ENCODE measurements at places on chromosomes 7 and 10. TPM values are rescaled to one million over a fixed set of nuclear protein-coding genes. Genes with fewer than 3 reads are reported as not detected.
A peak's percentile ranks its signal among the peaks of the same experiment; 100 is the strongest.

The PPP1R9A gene
- 27.6 TPM for total RNA-seq

- H3K4me3 ChIP-seq: no peak overlapping the region
- no peaks in the 10 kb centered on the region for H3K27me3 ChIP-seq
- peak; percentile 26 for DNase-seq
- H3K36me3 ChIP-seq: no peaks in the 10 kb centered on the region
Measured at GRCh38 chr10:22825841-22826240, 102.0 kb upstream of the ARMC3 start.

DNA sequence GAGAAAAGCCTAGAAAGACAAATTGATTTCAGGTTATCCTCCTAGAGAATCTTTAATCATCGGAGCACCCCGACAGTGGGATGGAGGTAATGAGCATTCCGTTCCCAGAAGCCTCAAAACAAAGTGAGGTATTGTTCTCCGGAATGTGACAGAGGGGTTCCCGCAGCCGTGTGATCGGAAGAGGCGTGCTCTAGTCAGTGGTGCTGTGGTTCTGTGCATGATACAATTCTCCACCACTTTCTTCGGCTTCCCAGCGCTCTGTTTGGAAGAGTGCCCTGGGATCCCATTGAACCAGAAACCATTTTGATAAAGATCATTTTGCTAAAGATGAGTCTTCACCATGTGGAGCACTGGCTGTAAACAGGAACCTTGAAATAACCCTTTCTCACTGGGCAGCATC, 434.6 kb downstream of the PAXIP1 start:
- H3K36me3 ChIP-seq: no peaks in the 10 kb centered on the region
- peaks cover 2% of the 10 kb centered on the region for H3K27me3 ChIP-seq
- no peak for DNase-seq
- H3K27ac ChIP-seq: no peak overlapping the region

The GIMAP6 gene
- 24.3 TPM for total RNA-seq

The PKD1L1 gene
- 1.5 TPM for total RNA-seq

The NPY4R gene
- total RNA-seq: not detected

The FAM25G gene
- not detected for total RNA-seq

- no peak for DNase-seq
- H3K27me3 ChIP-seq: peaks cover 83% of the 10 kb centered on the region
- no peaks in the 10 kb centered on the region for H3K4me1 ChIP-seq
- no peak overlapping the region for H3K4me3 ChIP-seq
- no peaks in the 10 kb centered on the region for H3K36me3 ChIP-seq
- H3K27ac ChIP-seq: no peak overlapping the region
Measured at GRCh38 chr10:100872034-100872791, 40.5 kb upstream of the SLF2 start.

DNA sequence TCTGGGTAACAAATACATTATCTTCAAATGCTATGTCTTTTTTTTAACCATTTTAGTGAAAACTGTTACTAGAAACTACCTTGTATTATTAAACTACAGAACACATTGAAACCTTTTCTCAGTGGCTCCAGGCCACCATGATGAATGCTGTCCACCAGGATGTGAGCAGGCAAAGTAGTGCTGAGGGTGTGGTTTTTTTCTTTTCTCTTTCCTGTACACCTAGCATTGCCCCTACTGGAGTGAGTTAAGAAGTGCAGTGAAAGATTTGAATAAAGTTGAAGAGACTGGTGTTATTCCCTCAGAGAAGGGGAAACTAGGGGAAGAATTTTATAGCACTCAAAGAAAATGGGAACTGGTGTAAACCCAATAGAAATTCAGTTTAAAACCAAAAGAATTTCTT, 120.0 kb upstream of the SAMD8 start:
- no peak overlapping the region for H3K27ac ChIP-seq
- peaks cover 40% of the 10 kb centered on the region for H3K4me1 ChIP-seq
- DNase-seq: no peak
- H3K36me3 ChIP-seq: peaks cover 29% of the 10 kb centered on the region

The KAZALD1 gene
- total RNA-seq: 5.1 TPM

GRCh38 chr10:65949526-65949925, 976.3 kb upstream of the LRRTM3 start:
- no peak overlapping the region for H3K4me3 ChIP-seq
- no peaks in the 10 kb centered on the region for H3K36me3 ChIP-seq
- H3K27ac ChIP-seq: no peak overlapping the region

- peak overlapping the region; percentile 99 for H3K27ac ChIP-seq
- peak overlapping the region; percentile 82 for H3K4me3 ChIP-seq
- no peak for DNase-seq
- H3K36me3 ChIP-seq: peaks cover 62% of the 10 kb centered on the region
Measured at GRCh38 chr10:33327751-33328150, 6.7 kb downstream of the NRP1 start.

Measured in left ventricle myocardium inferior (tissue), 1 donor.